ENCODE measurements at places on chromosomes 11 and 22. TPM values are rescaled to one million over a fixed set of nuclear protein-coding genes. Genes with fewer than 3 reads are reported as not detected.

Gene GGTLC2
- not detected for polyA plus RNA-seq

Gene GRIK4
- not detected for polyA plus RNA-seq

DNA sequence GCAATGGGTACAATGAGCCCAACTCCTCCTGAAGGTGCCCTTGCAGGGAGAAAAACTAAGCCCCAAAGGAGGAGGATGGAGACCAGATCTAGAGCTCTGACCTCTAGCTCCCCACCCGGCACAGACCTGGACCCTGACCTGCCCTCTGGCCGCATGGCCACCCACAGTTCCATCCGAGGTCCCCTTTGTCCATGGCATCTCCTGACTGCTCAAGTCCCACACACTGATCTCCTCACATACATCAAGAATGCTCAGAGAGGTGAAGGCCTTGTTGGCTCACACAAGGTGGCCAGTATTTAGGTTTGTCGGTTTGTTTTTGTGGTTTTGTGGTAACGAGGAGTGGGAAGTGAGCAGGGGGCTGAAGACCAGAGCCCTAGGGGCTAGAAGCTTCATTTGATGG, 423.5 kb upstream of the B3GAT1 start:
- no peak for DNase-seq

Gene SCGB2A2
- not detected for polyA plus RNA-seq

GRCh38 chr22:49770547-49771265, 57.0 kb downstream of the BRD1 start:
- peak; percentile 48 for DNase-seq
